HFFc6 (cell line): ENCODE measurements at places on chromosomes 4 and X. TPM values are rescaled to one million over a fixed set of nuclear protein-coding genes. Genes with fewer than 3 reads are reported as not detected.

- DNase-seq: no peak
These were observed 178.6 kb downstream of the GRXCR1 start for GRCh38 chr4:43071069-43071468.

The ATP8A1 gene
- 0.06 to 0.19 TPM (median 0.12 TPM) in 3 replicates for total RNA-seq

The ERAS gene
- not detected in 3 replicates for total RNA-seq

GRCh38 chr4:86935853-86936733, 1.3 kb downstream of the AFF1 start:
- DNase-seq: peak; percentile 62

The SORBS2 gene
- 0.50 to 3.6 TPM (median 2.3 TPM) in 3 replicates for total RNA-seq
